Left colon (tissue), 2 donors: ENCODE measurements at places on chromosomes 2 and 18. TPM values are rescaled to one million over a fixed set of nuclear protein-coding genes. Genes with fewer than 3 reads are reported as not detected.

ABCB11 gene
- total RNA-seq: 4.1 TPM

PSD4 gene
- total RNA-seq: 68.4 TPM

SCG2 gene
- 2.7 TPM for total RNA-seq

APOB gene
- 0.24 TPM for total RNA-seq

LRRC30 gene
- total RNA-seq: not detected

- DNase-seq: no peak
Observed at GRCh38 chr2:207073801-207074678, 91.7 kb downstream of the KLF7 start.

GRCh38 chr2:47002480-47003381 lies 87.1 kb upstream of the MCFD2 start:
- DNase-seq: peak; percentile 33

- DNase-seq: no peak
Observed at GRCh38 chr2:81786811-81787210, 1482.3 kb upstream of the LRRTM1 start.

- no peak for DNase-seq
Observed at GRCh38 chr2:224408676-224409075, 6.8 kb upstream of the FAM124B start.

- no peak for DNase-seq
Observed at GRCh38 chr2:213187833-213188532, 36.6 kb upstream of the IKZF2 start.

DNA sequence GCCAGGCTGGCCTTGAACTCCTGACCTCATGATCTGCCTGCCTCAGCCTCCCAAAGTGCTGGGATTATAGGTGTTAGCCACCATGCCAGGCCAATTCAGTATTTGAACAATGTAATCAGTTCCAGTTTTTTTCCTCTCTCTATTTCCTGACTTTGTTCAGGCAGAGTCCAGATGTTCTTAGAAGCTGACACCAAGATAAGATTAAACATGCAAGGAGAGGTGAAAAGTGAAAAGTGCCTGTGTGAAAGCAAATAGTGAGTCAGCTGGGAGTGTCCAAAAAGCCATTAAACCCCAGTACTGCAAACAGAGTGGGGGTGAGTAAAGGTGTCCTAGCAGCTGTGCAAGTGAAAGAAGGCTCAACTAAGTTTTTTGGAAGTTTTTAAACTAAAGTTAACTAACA lies 231.5 kb downstream of the PTH2R start:
- no peak for DNase-seq

DNA sequence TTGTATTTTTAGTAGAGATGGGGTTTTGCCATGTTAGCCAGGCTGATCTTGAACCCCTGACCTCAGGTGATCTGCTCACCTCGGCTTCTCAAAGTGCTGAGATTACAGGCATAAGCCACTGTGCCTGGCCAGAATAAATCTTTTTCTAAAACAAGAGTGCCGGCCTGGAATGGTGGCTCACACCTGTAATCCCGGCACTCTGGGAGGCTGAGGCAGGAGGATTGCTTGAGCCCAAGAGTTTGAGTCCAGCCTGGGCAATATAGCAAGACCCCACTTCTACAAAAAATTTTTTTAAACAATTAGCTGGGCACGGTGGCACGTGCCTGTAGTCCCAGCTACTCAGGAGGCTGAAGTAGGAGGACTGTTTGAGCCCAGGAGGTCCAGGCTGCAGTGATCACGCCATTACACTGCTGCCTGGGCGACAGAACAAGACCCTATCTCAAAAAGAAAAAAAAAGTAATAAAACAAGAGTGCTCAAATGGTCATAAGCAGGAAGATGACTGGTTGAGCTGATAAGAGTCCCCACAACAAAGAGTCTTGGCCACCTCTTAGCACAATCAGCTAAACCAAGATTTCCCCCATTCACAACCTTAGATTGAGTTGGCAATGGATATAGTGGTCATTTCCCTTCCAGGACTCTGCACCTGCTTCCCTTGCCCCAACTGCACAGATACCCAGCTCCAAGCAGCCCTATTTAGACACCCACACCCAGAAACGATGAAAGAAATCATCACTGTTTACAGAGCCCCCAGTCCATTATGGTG lies 5.8 kb upstream of the UCN start:
- DNase-seq: no peak

- no peak for DNase-seq
Observed at GRCh38 chr2:198106621-198107385, 302.4 kb downstream of the PLCL1 start.

DNA sequence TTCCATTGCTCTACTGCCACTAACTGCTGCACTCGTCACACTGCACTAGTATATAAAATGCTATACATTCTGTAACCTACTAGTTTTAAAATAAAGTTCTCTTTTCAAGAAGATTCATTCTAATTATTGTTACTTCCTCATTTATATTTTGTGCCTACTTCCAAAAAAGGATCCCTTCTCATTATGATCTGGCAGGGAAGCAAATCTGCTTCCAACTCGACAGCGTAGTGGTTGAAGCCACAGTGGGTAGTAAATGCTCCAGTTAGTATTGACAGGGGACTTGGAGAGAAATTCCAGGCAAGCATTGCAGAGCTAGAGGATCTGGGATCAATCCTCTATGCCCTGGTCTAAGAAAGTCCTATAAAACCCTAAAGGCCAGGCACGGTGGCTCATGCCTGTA lies 53.3 kb upstream of the AP1S3 start:
- no peak for DNase-seq

- DNase-seq: no peak
Observed at GRCh38 chr18:49250816-49251388, 209.5 kb downstream of the DYM start.

DNA sequence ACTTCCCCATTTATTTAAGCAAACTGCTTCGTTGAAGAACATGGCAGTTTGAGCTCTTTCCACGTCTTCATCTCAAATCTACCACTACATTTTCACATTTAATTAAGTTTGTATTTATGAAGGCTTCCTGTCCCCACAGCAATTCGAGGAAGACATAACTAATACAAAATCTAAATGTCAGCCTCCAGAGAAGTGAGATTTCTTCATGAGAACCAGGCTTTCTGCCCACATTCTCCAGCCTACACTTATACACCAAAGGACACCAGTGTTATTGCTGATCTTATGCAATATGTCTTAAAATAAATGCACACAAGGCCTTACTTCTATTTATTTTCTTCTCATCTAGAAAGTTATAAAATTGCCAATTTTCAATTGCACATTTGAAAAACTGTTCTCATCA lies 1209.3 kb upstream of the FAM98A start:
- DNase-seq: no peak

GRCh38 chr2:71897836-71898235 lies 249.8 kb downstream of the CYP26B1 start:
- no peak for DNase-seq

DNA sequence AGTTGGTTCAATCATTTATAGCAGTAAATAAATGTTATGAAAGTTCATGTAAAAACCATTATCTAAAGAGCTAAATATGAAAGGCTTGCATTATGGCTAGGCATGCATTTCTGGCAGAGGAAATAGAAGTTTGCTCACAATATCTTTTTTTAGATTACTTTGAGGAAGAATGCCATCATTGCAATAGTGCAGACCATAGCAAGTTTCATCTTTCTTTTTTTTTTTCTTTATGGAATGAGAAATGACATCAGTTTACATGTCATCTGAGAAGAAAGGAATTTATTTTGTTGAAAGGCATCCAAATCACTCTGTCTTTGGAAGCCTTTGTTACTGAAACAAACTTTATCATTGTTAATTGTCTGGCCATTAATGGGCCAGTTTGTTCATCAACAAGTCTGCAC lies 74.5 kb upstream of the NCKAP5 start:
- DNase-seq: no peak

DNA sequence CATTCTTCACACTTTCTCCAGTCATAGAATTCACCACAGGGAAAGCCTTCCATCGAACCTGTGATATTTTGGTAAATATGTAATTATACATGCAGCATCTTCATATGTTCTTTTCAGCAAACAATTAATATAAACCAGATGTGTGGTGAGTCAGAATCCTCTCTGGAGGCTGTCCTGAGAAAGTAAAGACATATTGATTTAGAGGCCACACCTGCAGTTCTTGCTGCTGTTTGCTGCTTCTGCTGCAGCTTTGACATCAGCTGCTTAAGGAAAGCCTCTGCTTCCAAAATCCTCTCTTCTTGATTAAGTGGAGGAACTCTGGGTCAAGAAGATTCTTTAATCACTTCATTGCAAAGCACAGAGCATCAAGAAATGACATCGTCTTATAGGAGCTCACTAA lies 568.8 kb upstream of the ZEB2 start:
- no peak for DNase-seq

GRCh38 chr2:72115110-72116080 lies 32.3 kb downstream of the CYP26B1 start:
- DNase-seq: no peak

DNA sequence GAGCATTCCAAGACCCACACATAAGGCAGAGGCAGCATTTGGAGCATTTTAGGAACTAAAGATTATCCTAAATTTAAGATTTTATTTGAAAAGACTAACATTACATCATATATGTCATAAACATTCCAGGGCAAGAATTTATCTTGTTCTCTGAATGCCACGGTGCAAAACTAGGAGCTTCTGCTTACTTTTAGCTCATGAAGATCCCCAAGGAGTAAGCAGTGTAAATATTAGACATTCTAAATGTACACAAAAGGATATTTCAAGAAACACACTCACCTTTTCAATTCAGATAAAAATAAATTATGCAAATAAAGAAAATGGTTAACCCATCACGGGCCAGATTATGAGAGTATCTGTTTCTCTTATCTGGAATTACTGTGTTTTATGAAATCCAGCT lies 101.7 kb upstream of the ETAA1 start:
- no peak for DNase-seq
